ENCODE measurements at places on chromosomes 6 and 20.

GRCh38 chr6:150451807-150452427 is 83.1 kb downstream of the IYD start:
- DNase-seq: no peak

- no peak for DNase-seq
Measured at GRCh38 chr20:52975029-52975732, 3.0 kb downstream of the TSHZ2 start.

- DNase-seq: no peak
Measured at GRCh38 chr6:137097057-137097456, 52.3 kb upstream of the IL20RA start.

GRCh38 chr20:53517146-53517545 is 76.5 kb downstream of the ZNF217 start:
- DNase-seq: no peak

GRCh38 chr6:37303891-37304503 is 46.1 kb upstream of the TMEM217 start:
- no peak for DNase-seq

DNA sequence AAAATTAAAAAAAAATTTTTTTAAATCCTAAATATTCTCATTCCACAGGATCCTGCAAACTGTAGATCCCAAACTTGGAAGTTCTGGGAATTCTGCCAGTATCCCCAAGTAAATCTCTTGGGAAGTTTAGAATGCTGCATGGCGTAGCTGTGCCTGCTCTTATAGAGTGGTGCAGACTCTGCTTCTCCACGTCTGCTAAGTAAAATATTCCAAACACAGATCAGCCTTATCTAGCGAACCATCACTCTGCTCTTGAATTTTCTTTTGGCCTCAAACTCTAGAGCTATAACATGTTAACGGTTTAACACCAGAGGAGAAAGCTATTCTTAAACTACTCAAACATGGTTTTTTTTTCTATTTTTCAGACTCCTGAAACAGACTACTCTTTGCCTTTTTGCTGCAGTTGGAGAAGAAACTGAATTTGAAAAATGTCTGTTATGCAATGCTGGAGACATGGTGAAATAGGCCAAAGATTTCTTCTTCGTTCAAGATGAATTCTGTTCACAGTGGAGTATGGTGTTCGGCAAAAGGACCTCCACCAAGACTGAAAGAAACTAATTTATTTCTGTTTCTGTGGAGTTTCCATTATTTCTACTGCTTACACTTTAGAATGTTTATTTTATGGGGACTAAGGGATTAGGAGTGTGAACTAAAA is 138.5 kb upstream of the AKAP12 start:
- no peak for DNase-seq

GRCh38 chr6:2764610-2765165 is 505 bp upstream of the WRNIP1 start:
- peak; percentile 75 for DNase-seq

DNA sequence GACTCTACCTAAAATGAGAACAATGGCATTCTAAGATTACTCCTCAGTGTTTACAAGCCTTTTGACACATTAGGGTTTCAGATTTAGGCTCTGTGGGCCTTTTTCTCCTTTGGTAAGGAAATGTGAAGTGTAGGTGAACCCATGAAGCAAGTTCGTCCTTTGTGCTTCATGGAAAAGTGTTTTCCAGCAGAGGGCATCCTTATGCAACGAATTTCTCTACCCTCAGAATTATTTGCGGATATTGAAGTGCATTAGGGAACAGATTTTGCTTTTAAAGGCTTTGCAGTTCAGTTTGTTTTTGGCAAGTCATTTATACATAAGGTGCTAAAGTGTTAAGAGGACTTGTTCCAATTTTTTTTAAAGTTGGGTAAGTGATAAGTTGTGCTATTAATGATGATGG is 55.7 kb upstream of the FERMT1 start:
- DNase-seq: no peak

DNA sequence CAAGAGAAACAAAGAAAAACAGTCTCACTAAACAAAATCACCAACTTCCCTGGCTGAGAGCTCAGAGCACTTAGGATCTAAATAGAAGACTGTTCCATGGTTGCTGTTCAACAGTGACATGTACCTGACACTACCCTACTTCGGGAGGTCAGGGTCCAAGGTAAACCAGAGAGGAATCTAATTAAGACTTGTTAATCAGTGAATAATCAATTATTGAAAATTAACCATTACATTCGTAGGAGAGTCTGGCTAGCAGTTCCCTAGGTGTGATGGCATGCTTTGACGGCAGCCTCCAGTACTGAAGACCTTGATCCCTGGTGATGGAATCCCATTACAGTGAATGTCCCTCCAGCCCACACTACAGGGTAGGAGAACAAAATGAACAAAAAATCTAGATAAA is 154.0 kb upstream of the AFDN start:
- DNase-seq: no peak

- no peak for DNase-seq
Measured at GRCh38 chr20:62592506-62593177, 49.7 kb upstream of the SLCO4A1 start.

- no peak for DNase-seq
Measured at GRCh38 chr6:61977947-61978346, 308.1 kb downstream of the KHDRBS2 start.

- no peak for DNase-seq
Measured at GRCh38 chr6:65004283-65004682, 702.7 kb downstream of the EYS start.

DNA sequence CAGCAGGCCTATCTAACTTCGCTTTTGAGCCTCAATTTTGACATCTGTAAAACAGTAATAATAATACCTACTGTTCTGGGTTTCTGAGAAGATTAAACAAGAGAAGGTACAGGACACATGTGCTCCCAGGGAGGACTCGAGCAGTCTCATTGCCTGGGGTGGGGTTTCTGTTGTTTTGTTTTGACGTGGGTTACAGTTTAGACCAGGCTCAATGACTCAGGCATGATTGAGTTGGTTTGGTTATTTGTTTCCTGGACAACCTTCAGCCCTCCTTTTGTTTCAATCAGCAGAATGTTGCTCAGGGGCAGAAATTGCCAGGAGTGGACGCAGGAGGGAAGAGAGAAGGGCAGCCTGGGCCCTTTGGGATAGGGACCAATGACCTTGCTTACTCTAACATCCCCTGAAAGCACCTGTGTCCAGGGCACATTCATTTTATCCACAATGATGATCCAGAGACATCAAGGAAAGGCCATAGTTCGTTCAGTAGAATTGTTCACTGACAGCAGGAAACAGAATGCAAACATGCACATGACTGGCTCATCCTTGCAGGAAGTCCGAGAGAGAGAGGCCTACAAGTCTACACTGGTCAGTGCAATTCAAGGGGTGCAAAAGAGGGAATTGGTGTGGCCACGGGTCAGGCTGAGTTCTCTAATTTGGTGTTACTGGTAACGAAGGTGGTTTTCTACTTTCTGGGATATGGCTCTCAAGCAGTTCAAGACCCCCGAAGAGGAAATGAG is 74.5 kb upstream of the MRPS10 start:
- DNase-seq: no peak

DNA sequence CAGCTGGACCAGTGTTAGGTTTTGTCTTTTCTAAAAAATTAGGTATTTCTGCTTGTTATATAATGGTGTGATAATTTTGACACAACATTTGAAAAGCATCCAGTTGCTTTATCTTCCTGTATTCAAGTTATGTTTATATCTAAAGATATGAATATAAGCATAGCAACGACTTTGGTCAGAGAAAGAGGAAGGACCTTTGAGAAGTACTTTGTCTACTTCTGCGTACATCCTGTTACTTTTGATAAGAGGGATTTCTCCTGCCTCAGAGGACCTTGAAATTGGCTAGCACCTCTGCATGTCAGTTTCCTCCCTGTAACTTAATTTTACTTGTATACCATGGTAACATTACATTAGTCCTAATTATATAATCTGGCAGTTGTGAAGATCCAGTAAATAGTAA is 24.8 kb downstream of the PHF20 start:
- DNase-seq: peak; percentile 83

DNA sequence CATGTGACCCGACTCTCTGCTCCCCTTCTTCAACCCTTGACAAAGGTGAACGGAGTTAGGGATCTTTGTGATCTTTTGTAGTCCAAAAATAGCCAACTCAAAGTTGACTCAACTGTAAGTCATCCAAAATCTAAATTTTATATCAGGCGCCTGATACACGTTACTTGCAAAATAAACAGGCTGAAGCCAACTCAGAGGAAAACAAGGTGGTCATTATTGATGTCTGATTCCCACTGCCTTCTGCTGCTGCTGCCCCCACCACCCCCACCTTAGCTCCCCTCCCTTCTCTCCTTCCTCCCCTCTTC is 13.2 kb upstream of the RNF8 start:
- no peak for DNase-seq

- DNase-seq: no peak
Measured at GRCh38 chr20:63158845-63159244, 57.1 kb downstream of the YTHDF1 start.

DNA sequence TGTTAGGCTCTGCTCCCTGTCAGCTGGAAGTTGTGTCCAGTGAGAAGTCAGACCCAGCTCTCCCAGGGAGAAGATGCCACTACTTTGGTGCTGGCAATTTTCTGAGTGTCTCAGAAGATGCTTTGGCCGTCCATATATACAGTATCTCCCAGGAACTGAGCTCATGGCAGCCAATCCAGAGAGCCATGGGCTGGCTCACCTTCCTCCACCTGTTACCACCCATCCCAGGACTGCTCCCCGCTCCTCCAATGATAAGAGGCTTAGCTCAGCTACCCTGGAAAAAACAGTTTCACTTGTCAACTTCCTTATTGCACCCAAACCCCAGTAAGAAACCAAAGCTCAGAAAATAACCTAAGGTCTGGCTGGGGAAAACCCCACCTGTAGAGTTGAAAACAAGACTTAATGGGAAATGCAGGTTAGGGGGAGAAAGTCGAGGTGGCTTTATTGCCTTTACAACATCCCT is at the start of gene BNIP5:
Gene BNIP5 (minus strand): TSS at position 110 of the 463 bp plus-strand sequence. CDS start 6,198 bp downstream, outside the sequence.
- no peak for DNase-seq

- DNase-seq: no peak
Measured at GRCh38 chr20:15122613-15123012, 785.2 kb upstream of the FLRT3 start.

DNA sequence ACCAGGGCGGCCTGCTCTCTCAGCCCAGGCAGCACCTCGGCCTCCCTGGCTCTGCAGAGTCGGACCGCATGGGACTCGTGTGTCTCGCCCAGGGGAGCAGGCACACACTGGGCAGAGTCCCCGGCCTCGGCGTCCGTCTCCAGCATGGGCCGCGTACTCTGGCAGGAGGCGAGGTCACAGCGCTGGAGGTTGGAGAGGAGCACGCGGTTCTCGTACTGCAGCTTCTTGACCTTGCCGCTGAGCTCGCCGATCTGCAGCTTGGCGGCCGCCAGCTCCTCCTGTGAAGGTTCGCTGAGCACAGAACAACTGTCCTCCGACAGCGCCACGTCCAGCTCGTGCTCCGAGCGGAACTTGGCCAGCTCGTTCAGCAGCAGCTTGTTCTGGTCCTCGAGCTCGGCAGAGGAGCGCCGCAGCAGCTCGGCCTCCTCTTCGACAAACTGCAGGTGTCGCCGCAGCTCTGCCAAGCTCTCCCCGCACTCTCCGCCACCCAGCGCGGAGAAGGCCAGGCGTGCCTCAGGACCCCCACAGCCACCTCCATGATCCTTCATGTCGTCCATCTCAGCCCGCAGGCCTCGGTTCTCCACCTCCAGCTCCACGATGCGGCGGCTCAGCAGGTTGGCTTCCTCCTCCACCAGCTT is 42.0 kb upstream of the DSN1 start:
- DNase-seq: no peak

DNA sequence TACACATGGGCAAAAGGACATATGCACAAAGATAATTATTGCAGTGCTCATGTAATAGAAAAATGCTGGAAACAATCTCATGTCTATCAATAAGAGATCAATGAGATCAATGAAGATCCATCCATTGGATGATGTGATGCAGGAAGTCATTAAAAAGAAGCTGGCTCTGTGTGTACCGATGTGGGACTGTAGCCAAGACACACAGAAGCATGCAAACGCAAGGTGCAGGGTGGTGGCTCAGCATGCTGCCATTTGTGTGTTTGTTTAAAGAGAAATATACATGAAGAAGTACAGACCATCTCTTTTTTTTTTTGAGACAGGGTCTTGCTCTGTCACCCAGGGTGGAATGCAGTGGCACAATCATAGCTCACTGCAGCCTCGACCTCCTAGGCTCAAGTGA is 33.1 kb upstream of the KCNB1 start:
- DNase-seq: no peak

DNA sequence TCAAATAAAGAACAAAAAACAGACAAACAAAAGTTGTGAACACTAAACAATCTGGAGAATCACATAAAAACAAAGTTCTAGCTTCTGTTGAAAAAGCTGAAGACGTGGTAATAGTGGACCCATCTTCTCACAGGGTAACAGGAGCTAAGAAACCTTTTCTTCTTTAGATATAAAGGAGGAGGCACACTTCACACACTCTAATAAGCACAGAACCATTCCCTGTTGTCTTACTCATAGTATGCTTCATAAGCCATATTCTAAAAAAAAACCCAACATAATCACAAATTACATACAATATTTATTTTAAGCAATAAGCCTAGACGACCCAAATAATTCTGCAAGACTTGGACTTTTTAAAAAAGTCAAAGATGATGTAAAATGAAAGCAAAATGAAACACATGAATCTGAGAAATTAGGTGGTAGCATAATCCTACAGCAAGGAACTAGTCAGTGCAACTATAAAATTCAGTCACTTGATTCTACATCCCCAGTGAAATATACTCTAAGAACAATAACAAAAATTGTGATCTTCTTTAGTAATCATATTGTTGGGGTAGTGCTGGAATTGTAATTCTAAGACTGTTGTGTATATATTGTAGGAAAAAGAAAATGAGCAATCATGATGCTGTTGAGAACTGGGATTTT is 15.6 kb downstream of the SRPK1 start:
- DNase-seq: no peak

DNA sequence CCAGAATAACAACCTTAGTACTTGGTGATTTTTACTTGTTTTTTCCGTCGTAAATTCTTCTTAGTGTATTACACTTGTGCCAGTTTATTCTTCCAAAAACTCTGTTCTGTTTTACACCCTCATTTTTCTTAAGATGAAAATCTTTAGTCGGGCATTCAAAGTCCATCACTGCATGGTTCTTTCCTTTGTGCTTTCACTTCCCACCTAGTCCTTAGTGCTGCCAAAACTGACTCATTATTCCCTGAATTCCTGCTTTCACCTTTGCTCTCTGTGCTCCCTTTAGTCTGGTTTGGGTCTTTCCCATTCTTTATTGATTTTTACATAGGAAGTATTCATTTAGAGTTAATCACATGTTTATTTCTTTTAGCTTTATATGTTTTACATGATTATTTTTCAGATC is 3.3 kb downstream of the TRMT11 start:
- DNase-seq: no peak

- no peak for DNase-seq
Measured at GRCh38 chr20:32019156-32019510, 8.9 kb downstream of the CCM2L start.

DNA sequence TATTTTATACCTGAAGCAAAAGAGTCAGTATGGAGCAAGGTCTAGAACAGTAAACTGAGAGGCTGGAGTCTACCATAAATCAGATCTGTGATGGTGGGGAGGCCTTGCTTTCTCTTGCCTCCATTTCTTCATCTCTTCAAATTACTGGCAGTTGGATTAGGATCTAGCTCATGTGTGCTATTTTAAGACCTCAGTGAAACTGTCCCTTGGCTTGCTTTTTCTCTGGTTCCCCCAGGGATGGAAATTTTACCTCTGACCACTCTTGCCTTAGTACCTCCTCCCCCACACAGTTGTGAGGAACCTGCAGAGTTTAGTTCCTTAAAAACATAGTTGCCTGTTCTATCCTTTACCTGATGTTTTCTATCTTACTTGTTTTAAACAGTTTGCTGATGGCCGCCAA is 8.5 kb downstream of the TMEM14B start:
- no peak for DNase-seq

Measured in hematopoietic multipotent progenitor cell (in vitro differentiated cells).